ENCODE measurements at places on chromosomes 1 and 21.

GRCh38 chr1:150487763-150488115 lies 520 bp downstream of the TARS2 start:
- no peak for DNase-seq

GRCh38 chr1:51218570-51218969 lies 17.5 kb upstream of the RNF11 start:
- no peak for DNase-seq

GRCh38 chr1:183279835-183280234 lies 93.8 kb downstream of the LAMC2 start:
- DNase-seq, result no peak

- no peak for DNase-seq
Measured at GRCh38 chr1:224617410-224618355, 1.6 kb downstream of the CNIH3 start.

Measured in LNCaP clone FGC (cell line).